OCI-M1 (cell line): ENCODE measurements at places on chromosomes 4 and X.

- DNase-seq = no peak
These were observed 82.0 kb downstream of the GPC4 start for GRCh38 chrX:133333154-133333750.

GRCh38 chrX:153420851-153421599 lies 9.8 kb downstream of the ZFP92 start:
- no peak for DNase-seq

- no peak for DNase-seq
These were observed 139.9 kb upstream of the ATP6AP2 start for GRCh38 chrX:40440866-40441265.

DNA sequence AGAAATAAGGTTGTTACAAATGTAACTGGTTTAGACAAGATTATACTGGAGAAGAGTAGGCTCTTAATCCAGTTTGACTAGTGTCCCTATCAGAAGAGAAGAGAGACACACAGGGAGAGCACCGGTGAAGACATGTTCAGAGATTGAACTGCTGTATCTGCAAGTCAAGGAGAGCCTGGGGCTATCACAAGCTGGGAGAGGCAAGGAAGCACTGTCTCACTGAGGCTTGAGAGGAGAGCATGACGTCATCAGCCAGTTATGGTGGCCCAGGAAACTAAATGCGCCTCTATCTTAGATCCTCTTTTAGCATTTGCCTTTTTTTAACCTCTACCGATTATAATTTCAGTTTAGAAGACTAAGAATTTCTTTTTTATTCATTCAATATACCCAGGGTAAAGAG lies 583.4 kb downstream of the TRAM1L1 start:
- DNase-seq = no peak

GRCh38 chr4:55011761-55012160 lies 113.6 kb downstream of the KDR start:
- no peak for DNase-seq

GRCh38 chrX:133391111-133391510 lies 24.2 kb downstream of the GPC4 start:
- no peak for DNase-seq

DNA sequence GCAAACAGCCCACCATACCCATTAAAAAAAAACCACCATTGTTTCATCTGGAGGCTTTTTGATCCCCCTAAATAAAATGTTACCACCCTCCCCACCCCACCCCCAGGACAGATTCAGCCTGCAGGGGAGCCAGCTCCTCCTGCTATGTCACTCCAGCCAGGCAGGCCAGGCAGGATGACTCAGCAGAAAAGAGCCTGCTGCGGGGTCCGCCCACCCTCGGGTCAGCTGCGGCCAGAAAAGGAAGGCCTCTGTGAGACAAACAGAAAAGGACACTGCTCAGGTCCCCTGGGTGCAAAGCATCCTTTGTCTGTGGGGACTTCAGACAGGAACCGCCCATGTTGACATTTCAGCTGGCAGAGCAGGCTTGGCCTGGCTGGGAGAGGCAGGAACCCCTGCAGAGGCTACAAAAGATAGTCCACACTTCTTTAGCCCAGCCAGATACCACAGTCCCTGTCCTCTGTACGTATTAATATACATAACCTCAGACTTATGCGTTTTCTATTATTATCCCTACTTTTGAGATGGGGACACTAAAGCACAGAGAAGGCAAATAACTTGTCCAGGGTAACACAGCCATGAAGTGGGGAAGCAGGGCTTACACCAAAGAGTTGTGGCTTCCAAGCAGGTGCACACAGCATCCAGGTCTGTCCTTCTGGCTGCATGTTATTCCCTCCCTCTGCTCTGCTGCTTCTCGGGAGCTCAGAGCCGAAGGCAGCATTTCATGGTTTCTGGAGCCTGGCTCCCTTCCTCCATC lies 147.7 kb downstream of the CPEB2 start:
- peak; percentile 90 for DNase-seq

- peak; percentile 35 for DNase-seq
These were observed 16.4 kb upstream of the PORCN start for GRCh38 chrX:48492293-48492910.

GRCh38 chrX:21666252-21666651 lies 8.1 kb upstream of the KLHL34 start:
- DNase-seq = no peak

GRCh38 chrX:15786915-15787314 lies 3.4 kb upstream of the ZRSR2 start:
- no peak for DNase-seq

GRCh38 chr4:20253283-20253734 lies 1.6 kb downstream of the SLIT2 start:
- no peak for DNase-seq

GRCh38 chrX:22534643-22535042 lies 261.9 kb downstream of the CBLL2 start:
- no peak for DNase-seq

GRCh38 chr4:139523076-139523475 lies 32.9 kb downstream of the SETD7 start:
- no peak for DNase-seq

DNA sequence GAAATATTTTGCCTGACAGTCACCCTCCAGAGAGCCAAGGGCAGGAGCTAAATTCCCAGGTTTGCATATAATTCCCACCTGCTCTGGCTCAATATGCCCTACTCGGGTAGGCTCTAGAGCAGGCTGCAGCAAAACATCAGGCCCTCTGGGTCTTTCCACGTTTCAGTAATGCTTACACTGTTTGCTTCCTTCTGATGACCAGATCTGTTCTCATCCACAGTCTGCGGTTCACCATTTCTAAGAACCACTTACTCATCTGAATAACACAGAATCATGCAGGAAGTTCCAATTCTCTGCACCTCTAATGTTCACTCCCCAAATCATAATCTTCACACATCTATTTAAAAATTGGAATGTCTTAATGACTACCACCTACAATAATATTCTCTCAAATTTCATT lies 141.4 kb downstream of the PPP3CA start:
- DNase-seq = peak; percentile 91

DNA sequence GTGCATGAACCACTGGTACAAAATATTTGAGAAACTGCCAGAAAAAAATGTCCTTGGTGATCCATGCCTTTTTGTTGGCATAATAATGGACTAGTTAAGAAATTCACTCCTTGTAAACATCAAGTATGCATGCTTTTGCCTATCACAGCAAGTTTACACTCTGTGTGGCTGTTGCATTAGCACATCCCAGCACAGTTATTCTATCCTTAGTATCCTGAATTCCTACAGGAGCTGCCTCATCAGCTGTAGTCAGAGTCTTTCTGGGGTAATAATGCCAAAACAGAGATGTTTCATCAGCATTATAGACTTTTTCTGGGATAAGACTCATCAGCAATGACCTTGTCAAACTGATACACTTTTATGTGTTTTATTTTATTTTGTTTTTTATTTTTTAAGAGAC lies 82.8 kb downstream of the CHIC2 start:
- no peak for DNase-seq

DNA sequence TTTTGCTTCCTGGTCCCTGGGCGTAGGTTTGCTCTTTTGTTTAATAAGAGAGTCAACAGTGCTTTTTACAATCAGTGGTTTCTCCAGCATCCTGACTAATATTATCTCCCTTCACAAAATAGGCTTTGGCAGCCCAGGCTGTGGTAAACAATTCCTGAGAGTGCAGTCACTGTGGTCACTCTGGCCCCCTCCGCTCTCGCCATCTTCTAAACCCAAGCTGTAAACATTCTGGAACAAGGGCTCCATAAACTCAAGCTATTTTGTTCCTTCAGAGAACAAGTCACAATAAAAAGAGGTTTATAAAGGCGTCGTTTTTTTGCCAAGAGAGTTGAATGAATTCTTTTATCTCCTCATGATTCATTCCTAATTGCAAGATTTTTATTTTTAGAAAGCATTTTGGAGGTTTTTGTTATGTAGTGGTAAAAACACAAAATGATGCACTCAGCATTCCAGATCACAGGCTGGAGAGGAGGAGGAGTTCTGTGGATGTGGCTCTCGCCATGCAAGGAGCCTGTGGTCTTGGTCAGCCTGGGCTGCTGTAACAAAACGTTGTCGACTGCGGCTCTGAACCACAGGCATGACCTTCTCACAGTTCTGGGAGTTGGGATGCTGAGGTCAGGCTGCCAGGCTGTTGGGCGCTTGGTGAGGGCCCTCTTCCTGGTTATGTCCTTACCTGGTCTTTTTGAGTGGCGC lies 486.4 kb upstream of the FAT1 start:
- no peak for DNase-seq

DNA sequence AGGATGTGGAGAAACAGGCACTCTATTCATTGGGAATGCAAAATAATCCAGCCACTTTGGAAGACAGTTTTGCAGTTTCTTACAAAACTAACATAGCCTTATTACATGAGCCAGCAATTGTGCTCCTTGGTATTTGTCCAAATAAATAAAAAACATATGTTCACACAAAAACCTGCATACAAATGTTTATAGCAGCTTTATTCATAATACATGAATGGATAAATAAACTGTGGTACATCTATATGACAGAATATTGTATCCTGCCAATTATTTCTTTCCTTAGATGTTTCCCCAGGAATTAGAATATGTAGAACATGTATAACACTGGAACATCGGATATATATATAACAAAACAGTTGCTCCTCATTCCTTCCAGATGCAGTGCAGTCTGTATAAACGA lies 57.7 kb upstream of the VEGFC start:
- DNase-seq = no peak

GRCh38 chr4:55397126-55397436 lies 1.3 kb downstream of the TMEM165 start:
- peak; percentile 41 for DNase-seq

GRCh38 chrX:11480626-11481025 lies 185.1 kb downstream of the ARHGAP6 start:
- DNase-seq = peak; percentile 48
